Right kidney (tissue), 9 donors: ENCODE measurements at places on chromosomes 2 and 18.

DNA sequence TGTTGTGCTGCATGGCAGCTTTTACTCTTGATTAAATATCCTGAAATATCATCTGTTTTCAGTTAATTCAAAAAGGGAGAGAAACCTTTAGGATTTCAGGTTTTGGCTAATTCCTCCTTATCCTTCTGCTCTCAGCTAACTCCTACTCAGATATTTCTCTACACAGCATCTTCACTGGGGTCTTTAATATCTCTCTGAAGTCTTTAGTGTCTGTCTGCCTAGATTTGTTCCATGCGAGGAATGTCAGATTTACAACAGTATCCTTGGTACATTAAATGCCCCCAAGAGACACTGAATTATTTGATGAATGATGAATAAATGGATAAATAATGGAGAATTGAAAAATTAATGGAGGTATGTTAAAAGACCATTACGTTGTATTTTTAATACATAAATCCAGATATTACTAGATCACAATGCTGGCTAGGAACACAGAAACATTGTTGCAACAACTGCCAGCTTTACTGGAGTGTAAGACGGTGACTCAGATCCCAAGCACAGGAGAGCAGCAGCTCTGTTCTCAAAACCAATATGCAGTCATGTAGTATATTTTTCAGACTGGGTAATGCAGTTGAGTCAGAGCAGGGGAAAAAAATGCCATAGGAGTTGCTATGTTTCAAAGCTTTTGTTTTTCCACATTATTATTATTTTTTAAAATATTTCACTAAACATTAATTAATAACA is 388.0 kb upstream of the SYT4 start:
- no peak for DNase-seq

DNA sequence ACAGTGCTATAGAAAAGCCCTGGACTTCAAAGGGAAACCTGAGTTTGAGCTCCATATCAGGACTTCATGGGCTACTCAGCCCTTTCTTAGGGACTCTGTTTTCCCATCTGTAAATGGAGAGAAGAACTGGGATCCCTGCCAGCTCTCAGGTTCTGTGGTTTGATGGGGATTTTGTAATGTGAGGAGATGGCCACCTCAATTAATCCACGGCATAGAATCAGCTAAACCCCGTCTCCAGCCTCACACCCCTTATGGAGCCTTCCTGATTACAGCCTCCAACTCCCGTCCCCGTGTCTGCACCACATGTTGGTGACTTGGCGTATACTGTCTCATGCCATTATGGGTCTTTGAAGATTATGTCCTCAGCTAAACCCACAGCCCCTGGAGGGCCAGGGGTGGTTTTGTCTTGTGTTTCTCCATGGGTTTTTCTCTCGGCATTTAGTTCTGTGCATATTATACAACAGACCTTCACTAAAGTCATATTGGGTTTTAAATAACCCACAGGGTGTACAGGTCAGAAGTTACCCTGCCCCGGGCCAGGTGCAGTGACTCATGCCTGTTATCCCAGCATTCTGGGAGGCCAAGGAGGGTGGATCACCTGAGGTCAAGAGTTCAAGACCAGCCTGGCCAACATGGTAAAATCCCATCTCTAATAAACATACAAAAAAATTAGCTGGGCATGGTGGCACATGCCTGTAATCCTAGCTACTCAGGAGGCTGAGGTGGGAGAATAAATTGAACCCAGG is 63.8 kb upstream of the PPP1CB start:
- no peak for DNase-seq

GRCh38 chr2:9975805-9976447 is 24.4 kb downstream of the GRHL1 start:
- no peak for DNase-seq

GRCh38 chr2:106097038-106098000 is 96.8 kb downstream of the UXS1 start:
- no peak for DNase-seq

GRCh38 chr2:224608104-224608503 is 22.9 kb upstream of the CUL3 start:
- no peak for DNase-seq

GRCh38 chr18:40907842-40908241 is 1047.2 kb upstream of the PIK3C3 start:
- DNase-seq, result no peak

DNA sequence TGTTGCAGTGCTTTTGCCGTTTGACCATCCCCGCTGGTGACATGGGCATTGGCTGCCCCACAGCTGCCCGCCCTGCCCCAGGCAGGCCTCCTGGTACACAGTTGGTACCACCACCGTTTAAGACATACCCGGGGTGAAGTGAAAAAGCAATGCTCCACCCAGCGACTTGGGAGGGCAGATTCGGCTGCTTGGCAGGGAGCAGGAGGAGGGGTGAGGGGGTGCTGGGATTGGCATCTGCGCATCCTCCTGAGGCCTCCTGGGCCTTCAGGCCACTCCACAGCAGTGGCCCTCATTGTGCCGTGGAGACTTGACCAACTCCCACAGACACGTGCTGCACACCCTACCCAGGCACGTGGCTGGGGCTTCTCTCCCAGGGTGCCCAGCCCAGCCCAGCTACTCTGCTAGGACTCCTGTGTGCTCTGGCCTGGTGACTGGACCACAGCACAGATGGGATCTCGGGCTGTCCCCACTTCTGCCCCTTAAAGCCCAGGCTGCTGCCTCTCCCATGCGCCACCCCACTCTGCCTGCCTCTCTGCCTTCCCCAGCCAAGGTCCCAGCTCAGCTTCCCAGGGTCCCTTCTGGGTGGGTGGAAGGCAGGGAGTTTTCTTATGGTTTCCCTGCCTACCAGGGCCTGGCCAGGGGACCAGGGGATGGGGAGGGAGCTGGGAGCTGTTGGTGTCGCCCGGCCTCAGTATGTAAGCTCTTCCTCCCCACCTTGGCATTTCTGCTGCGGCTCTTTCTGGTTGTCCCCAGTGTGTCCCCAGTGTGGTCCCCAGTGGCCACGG is 157.0 kb upstream of the HS6ST1 start:
- DNase-seq, result no peak

GRCh38 chr18:72868585-72869225 is 918 bp upstream of the NETO1 start:
- DNase-seq, result peak; percentile 56

DNA sequence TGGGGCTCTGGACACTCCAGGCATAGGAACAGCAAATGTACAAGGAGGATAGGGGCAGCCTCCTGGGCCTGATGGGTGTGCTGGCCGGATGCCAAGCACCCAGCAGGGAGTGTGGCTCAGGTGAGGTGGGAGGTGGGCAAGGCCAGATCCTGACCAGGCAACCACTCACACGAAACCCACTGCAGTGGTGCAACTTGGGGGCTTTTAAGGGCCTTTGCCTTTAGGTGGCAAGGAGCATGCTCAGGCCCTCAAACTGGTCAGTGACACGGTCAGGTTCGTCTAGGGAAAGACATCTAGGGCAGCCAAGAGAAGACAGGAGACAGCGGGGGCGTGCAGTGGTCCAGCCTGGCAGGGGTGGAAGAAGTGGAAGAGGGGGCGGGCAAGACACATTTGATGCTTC is 18.4 kb upstream of the TEX51 start:
- no peak for DNase-seq

- no peak for DNase-seq
Observed at GRCh38 chr18:73244401-73244800, 376.6 kb upstream of the NETO1 start.

GRCh38 chr2:188129677-188130076 is 162.0 kb upstream of the GULP1 start:
- DNase-seq, result no peak

DNA sequence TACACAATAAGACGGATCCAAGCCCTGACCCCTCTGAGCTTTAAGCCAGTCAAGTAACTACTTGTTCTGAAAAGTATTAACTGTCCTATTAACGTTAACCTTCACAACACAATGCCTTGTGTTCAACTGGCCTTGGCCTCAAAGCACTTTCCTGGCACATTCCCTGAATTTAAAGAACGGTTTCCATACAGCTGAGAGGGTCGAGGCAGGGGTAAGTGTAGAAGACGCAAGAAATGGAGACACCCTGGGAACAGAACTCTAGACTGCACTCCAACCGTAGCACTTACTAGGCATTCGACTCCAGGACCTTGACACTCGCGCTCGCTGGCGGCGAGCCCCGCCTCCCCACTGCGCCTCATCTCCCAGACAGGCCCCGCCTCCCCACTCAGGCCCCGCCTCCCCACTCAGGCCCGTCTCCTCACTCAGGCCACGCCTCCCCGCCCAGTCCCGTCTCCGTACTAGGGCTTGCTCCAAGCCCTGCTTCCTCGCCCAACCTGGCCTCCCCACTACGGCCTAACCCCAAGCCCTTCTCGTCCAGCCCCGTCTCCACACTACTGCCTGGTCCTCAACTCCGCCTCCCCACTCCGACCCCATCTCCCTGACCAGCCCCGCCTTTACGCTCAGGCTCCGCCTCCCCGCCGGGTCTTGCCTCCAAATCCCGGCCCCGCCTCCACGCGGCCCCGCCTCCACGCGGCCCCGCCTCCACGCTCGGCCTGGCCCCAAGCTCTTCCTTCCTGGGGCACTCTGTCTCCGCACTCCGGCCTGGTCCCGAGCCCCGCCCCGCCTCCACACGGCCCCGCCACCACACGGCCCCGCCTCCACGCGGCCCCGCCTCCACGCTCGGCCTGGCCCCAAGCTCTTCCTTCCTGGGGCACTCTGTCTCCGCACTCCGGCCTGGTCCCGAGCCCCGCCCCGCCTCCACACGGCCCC is 887 bp upstream of the TMEM87B start:
- DNase-seq, result peak; percentile 97
